ENCODE measurements at places on chromosomes 3 and 15. TPM values are rescaled to one million over a fixed set of nuclear protein-coding genes. Genes with fewer than 3 reads are reported as not detected.

DNA sequence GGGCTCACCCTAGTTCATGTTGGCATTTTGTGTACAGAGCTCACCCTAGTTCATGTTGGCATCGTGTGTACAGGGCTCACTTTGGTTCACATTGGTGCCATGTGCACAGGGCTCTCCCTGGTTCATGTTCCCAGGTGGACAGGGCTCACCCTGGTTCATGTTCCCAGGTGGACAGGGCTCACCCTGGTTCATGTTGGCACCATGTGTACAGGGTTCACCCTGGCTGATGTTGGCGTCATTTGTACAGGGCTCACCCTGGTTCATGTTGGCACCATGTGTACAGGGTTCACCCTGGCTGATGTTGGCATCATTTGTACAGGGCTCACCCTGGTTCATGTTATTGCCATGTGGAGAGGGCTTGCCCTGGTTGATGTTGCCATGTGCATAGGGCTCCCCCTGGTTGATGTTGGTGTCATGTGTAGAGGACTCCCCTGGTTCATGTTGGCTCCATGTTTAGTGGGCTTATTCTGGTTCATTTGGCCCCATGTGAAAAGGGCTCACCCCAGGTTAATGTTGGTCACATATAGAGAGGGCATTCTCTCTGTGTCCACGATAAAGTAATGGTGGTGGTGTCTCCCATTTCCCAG, 31.7 kb upstream of the NR2C2 start:
- no peak for DNase-seq
- peaks cover 26% of the 10 kb centered on the region for H3K27me3 ChIP-seq
- no peaks in the 10 kb centered on the region for H3K36me3 ChIP-seq
- no peaks in the 10 kb centered on the region for H3K4me1 ChIP-seq

DNA sequence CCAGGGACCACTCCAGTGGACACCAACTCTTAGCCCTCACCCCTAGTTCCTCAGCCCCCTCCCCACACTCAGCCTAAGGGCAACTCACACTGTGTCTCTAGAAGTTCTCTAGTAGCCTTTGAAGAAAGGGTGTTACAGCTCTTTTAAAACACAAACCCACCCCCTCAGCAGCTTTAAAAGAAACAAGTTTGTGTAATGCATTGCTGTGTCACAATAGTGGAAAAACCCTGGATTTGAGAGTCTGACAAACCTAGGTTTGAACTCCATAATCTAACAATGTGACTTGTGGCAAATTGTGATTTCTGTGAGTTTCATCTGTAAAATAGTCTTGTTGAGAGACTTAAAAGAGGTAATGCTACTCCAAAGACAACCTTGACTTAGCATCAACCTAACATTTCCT, 54.0 kb downstream of the PLCH1 start:
- no peak overlapping the region for H3K4me3 ChIP-seq
- no peak overlapping the region for H3K27ac ChIP-seq
- no peaks in the 10 kb centered on the region for H3K36me3 ChIP-seq
- H3K4me1 ChIP-seq, result no peaks in the 10 kb centered on the region
- no peaks in the 10 kb centered on the region for H3K27me3 ChIP-seq

CYFIP1 gene
- 58.4 TPM for polyA plus RNA-seq

DNA sequence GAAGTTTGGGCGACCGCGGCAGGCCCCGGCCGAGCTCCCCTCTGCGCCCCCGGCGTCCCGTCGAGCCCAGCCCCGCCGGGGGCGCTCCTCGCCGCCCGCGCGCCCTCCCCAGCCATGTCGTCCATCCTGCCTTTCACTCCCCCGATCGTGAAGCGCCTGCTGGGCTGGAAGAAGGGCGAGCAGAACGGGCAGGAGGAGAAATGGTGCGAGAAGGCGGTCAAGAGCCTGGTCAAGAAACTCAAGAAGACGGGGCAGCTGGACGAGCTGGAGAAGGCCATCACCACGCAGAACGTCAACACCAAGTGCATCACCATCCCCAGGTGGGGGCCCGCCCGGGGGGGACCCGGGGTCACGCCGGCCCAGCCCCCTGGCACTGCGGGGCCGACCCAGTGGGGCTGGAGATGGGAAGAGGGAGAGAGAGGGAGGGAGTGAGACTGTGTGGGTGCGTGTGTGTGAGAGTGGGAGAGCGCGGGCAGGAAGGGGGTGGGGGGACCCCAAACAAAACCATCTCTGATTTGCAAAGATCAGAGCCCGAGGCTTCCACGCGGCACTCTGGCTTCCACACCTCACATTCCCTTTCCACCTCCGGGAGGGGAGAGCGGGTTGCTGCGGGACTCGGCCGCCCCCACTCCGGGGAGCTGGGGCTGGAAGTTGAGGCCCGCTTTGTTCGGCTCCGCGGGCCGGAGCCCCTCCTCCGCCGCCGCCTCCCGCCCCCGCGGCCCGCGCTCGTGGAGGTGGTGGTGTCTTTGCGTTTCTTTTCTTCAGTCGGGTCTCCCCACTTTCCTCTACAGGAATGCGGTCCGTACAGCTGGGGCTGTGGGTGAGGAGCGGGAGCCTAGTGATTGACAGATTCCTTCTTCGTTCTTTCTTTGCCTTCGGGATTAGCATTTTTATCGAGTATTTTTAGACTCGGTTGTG, 898 bp downstream of the SMAD3 start:
- H3K36me3 ChIP-seq, result peaks cover 24% of the 10 kb centered on the region
- no peaks in the 10 kb centered on the region for H3K27me3 ChIP-seq
- peak overlapping the region; percentile 96 for H3K4me3 ChIP-seq
- H3K4me1 ChIP-seq, result peaks cover 14% of the 10 kb centered on the region

DNA sequence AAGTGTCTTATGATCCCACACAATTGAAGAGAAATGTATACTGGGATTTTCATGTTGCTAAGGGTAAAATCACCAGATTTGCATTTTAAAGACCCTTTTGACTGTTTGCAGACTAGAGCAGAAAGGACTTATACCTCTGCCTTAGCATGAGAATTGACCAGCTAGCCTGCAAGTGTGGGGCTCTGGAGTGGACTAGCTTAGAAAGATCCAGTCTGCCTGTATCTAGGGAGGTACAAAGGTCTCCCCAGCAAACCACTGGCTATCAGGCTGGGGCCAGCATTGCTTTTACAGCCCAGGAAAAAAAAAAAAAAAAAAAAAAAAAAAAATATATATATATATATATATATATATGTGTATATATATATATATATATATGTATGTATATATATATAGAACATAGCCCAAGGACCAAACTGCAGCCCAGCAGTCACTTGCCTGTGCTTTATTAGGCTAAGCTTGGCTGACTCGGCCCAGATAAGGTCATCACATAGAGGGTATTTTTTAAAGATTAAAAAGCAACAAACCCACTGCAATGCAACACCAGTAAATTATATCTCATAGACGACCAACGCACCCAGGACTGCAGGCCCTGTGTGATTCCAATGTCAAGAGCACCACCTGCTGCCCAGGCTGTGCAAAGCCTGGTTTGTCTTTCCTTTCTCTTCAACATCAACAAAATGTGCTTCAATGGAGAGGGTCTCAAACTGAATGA, 63.7 kb downstream of the DCLK3 start:
- H3K4me1 ChIP-seq, result no peaks in the 10 kb centered on the region
- peak; percentile 85 for DNase-seq
- H3K27me3 ChIP-seq, result no peaks in the 10 kb centered on the region
- H3K4me3 ChIP-seq, result no peak overlapping the region

DNA sequence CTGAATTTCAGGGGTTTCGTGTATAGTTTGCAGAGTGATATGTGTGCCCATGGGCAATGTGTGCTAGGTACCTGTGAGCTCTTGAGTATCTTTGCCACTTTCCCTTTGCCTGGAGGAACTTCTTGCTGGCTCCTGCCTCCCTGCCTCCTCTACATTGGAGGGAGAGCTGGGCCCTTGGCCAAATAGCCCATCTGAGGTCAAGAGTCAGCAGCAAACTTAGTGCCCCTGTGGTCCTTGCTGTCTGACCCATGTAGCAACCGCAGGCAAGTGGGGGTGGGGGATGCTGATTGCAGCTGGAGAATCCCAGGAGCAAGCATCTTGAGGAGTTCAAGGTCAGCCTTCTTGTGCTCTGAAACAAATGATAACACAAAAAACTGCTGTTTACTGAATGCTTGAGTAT, 5.4 kb upstream of the TBC1D21 start:
- H3K27ac ChIP-seq, result no peak overlapping the region
- no peaks in the 10 kb centered on the region for H3K4me1 ChIP-seq
- DNase-seq, result no peak
- H3K4me3 ChIP-seq, result no peak overlapping the region
- peaks cover 69% of the 10 kb centered on the region for H3K27me3 ChIP-seq

DNA sequence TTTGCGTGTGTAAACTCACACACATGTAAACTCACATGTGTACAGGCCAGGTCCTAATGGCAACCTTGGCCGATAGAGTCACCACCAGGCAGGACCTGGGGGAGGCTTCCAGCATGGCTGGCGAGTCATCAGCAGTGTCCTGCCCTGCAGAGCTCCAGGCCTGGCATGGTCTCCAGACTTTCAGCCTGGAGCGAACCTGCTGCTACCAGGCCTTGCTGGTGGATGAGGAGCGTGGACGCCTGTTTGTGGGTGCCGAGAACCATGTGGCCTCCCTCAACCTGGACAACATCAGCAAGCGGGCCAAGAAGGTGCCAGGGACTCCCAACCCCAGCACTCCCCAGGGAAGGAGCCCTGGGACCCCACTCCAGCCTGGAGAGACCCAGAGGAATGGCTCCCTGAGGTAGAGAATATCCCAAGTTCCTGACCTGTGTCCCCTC, 1.0 kb downstream of the SEMA3B start:
- peaks cover 6% of the 10 kb centered on the region for H3K36me3 ChIP-seq
- peak; percentile 63 for DNase-seq
- peak overlapping the region; percentile 80 for H3K27ac ChIP-seq
- H3K27me3 ChIP-seq, result no peaks in the 10 kb centered on the region

GRCh38 chr15:69602921-69603320, 150.3 kb downstream of the RPLP1 start:
- H3K27ac ChIP-seq, result no peak overlapping the region
- no peak overlapping the region for H3K4me3 ChIP-seq
- DNase-seq, result no peak
- H3K36me3 ChIP-seq, result no peaks in the 10 kb centered on the region

GRCh38 chr3:34077417-34078195, 279.2 kb downstream of the PDCD6IP start:
- H3K4me3 ChIP-seq, result no peak overlapping the region
- DNase-seq, result no peak
- no peaks in the 10 kb centered on the region for H3K36me3 ChIP-seq
- H3K4me1 ChIP-seq, result no peaks in the 10 kb centered on the region

All from IMR-90 (cell line).